ENCODE measurements at places on chromosomes 7 and 10.

- no peak for DNase-seq
Measured at GRCh38 chr10:104254493-104255310, at the start of gene GSTO1. TSS of gene GSTO1 (plus strand) at chr10:104254892. CDS start at chr10:104254929, 37 bp downstream.

GRCh38 chr7:88546808-88547207, 212.7 kb upstream of the ZNF804B start:
- DNase-seq, result no peak

GRCh38 chr10:22992075-22992474, 64.2 kb downstream of the ARMC3 start:
- no peak for DNase-seq

DNA sequence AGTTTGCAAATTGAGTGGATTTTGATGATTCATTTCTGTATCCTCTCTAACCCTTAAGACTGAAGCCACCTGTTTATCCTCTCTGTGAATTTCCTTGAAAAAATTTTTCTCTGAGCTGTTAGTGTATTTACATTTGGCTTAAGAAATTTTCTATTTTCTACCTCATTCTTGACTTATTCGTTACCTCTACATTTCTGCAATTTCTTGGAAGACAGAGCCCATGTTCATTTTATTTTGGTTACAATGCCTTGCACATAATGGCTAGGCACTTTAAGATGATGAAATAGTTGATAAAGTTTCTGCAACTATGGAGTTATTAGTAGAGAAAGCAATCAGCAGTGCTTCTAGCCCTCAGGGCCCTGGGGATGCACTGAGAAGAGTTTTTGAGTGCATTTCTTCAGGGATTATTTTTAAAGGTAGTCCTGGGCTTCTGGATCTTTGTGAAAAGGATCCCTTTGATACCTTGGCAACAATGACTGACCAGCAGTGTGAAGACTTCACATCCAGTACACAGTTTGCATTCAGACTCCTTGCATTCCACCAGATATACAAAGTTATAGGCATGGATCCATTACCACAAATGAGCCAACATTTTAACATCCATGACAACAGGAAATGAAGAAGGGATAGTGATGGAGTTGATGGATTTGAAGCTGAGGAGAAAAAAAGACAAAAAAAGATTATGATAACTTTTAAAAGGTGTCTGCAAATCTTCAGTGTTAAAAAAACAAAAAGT, 68.2 kb downstream of the CH25H start:
- DNase-seq, result no peak

- DNase-seq, result no peak
Measured at GRCh38 chr7:108094933-108095710, 35.0 kb downstream of the LAMB4 start.

DNA sequence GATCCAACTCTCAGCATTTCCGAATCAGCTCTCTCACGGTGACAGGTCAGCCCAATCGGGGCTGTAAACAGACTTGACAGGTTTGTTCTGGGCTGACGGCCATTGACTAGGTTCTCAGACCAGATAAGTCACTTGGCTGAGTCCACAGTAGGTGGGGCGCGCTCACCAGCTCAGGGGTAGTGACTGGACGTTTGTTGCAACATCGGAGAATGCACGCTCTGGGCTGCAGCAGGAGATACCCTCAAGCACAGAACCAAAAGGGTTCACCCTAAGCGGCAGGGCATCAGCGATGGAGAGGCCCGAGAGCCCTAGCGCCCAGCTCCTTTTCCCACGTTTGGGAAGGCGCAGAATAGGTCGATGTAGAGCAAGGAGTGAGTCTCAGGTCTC, 1.8 kb downstream of the KLLN start:
- DNase-seq, result no peak

DNA sequence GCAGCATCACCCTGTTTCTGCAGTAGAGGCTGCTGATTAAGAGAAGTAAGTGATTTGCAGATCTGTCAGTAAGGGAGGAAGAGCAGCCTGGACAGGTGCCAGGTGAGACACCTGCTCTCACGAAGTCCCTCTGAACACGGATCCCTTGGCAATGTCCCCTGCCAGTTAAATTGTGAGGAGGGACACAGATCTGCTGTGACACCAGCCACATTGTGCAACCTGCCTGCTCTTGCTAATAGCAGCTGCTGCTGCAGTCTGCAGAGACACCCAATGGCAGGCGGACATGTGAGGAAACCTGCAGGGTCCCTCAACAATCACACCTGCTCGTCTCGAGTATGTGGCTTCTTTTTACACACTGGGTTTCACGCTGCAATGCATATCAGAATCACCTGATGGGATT, 31.9 kb downstream of the ANXA11 start:
- no peak for DNase-seq

- DNase-seq, result no peak
Measured at GRCh38 chr10:48981310-48981907, 41.8 kb upstream of the LRRC18 start.

DNA sequence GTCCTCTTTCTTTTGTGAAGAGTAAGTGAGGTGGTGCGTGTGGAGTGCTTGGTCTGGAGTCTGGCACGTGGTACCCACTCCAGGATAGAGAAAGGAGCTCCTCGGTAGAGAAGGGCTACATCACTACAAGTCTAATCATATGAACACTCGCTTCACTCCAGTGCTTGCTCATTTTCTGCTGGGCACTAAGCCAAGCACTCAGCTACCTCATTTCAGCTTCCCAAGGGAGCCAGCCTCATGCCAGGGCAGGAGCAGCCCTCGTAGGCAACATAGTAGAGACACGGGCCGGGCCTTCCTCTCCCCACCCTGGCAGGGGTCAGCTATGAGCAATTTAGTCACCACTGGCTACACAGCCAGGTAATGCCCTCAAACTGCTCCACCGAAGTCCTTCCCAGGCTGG, 11.4 kb upstream of the HSPA12A start:
- no peak for DNase-seq

GRCh38 chr10:76085002-76085816, 653.8 kb downstream of the LRMDA start:
- no peak for DNase-seq

GRCh38 chr10:93071177-93071472, 2.6 kb upstream of the CYP26A1 start:
- DNase-seq, result no peak

DNA sequence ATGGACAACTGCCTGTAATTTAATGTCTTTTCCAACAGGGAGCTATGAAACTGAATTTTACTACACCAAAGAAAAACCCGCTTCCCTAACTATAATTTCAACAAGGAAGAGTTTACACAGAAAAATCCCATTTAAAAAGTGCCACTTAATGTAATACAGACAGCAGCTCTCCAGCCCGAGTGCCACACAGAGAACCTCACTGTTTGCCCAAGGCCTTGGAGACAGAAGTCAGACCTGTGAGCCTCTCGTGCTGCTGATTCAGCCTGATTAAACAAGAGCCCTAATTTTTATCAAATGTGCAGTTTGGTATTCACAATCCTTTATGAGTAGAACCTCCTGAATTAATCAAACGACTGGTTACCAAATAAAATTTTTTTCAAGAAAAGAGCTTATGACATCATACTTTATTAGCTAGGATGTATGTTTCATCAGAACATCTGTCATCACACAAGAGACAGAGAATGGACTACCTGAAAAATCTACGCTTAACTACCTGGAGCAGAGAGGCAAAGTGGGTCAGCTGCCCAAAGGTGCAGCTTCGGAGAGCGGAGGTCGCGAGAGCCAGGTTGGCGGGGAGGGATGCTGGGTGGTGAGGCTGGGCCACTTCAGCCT, 543.6 kb downstream of the SDK1 start:
- DNase-seq, result no peak

GRCh38 chr10:127250031-127250430, 53.6 kb upstream of the INSYN2A start:
- no peak for DNase-seq

DNA sequence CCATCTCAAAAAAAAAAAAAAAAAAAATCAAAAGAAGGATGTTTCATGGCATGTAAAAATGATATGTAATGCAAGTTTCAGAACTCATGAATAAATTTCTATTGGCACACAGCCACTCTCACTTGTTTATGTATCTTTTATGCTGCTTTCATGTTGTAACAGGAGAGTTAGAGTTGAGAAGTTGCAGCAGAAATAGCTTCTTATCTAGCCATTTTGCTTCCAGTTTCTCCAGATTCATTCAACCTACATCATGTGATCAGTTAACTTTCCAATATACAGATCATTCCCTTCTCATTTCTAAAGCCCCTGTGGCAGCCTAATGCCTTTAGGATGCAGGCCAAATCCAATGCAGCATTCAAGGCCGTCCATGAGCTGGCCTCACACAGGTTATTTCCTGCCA, 30.4 kb downstream of the ZNF786 start:
- DNase-seq, result no peak

- DNase-seq, result no peak
Measured at GRCh38 chr10:22343731-22344130, 1.6 kb upstream of the SPAG6 start.

- no peak for DNase-seq
Measured at GRCh38 chr7:150660939-150661613, 24.4 kb upstream of the GIMAP2 start.

GRCh38 chr7:85041605-85042216, 145.1 kb downstream of the SEMA3D start:
- no peak for DNase-seq

- DNase-seq, result no peak
Measured at GRCh38 chr7:7761340-7761973, 43.0 kb upstream of the RPA3 start.

DNA sequence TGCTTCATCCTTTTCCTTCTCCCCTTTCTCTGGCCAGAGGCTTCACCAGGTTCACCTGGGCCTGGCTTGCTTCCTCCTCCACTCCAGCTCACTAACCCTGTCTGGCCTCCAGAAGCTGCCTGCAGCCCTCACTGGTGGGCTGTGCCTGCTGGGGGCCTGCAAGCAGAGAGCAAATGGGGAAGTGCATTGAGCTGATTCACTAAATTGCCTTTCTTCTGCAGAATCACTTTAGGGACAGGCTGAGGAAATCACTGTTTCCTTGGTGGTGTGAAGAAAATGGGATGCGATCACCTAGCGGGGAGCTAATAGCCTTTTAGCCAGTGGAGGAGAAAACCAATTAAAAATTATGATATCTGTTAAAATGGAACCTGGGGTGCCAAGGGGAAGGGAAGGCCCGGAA, 3.0 kb downstream of the RET start:
- DNase-seq, result no peak

GRCh38 chr7:4715410-4715776, 33.3 kb downstream of the FOXK1 start:
- DNase-seq, result no peak

DNA sequence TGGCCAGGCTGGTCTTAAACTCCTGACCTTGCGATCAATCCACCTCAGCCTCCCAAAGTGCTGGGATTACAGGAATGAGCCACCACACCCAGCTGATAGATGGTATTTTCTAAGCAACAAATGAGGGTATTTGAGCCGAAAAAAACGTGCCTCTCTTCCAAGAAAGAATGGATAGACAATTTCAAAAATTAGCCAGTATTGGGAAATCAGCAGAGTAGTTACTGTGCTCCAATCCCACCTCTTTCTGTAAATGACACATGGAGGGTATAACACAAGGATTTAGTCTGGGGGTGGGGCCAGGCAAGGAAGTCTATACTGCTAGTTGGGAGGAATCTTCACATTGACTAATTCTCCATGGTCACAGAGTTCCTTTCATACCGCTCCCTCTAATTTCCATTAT, 9.2 kb upstream of the BPGM start:
- no peak for DNase-seq

- DNase-seq, result no peak
Measured at GRCh38 chr7:140212100-140212881, 35.5 kb upstream of the KDM7A start.

GRCh38 chr10:118698421-118698820, 56.3 kb downstream of the CACUL1 start:
- DNase-seq, result peak; percentile 68

DNA sequence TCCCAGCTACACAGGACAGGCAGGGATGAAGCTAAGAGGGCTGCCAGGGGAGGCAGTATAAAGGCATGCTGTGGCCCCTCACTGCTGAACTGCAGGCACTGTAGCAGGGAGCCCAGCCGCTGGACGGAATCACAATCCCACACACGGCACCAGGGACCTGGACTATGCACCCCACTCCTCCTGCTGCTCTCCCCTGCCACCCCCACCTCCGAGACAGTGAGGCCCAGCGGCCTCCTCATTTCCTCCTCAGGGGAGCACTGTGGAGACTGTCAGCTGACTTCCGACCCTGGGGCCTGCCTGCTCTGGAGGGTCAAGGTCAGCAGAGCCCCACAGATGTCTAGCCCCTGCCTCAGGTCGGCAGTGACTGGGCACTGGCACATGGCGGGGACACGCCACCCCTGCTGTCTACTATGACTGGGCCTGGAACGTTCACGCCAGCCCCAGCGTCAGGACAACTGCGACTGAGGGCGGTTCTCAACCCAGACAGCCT, 92.7 kb downstream of the FAM53B start:
- no peak for DNase-seq

GRCh38 chr7:155580367-155580766, 34.0 kb upstream of the CNPY1 start:
- DNase-seq, result no peak

- DNase-seq, result no peak
Measured at GRCh38 chr10:71663311-71663710, 56.3 kb downstream of the C10orf105 start.

DNA sequence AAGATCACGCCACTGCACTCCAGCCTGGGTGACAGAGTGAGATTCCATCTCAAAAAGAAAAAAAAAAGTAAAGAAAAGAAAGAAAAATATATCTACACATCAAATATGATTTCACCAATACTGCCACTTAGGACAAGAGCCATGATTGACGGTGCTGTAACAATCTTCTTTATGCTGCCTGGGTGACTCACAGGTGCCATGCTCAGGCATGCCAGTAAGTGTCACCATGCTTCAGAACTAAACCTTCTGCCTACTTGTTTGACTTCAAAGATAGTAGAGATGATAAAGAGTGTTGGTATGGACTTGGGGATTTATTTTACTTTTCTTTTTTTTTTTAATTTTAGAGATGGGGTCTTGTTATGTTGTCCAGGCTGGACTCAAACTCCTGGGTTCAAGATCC, 33.6 kb upstream of the DNMBP start:
- DNase-seq, result no peak

- no peak for DNase-seq
Measured at GRCh38 chr7:28328822-28329660, 83.3 kb upstream of the CREB5 start.

DNA sequence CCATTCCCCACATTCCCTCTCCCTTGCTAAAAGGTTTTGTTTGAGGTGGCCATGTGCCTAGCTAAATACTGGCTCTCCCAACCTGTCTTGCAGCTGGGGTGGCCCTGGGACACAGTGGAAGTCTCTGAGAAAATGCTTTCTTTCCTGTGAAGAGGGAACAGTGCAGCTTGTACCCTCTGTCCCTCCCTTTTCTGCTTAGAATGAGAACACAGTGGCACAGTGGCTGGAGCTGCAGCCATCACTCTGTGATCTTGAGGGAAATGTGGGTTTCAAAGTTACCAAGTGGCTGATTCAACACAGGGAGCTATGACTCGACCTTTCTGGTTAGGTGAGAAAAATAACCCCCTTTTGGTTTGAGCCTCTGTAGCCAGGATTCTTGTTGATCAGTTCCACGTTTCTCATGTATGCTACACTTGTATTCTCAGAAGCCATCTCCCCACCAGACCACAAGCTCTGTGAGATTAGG, 62.7 kb upstream of the CARD11 start:
- no peak for DNase-seq

Measured in stimulated activated CD8-positive, alpha-beta memory T cell treated with anti-CD3 and anti-CD28 coated beads, Interleukin-4, amount 100 ng/mL, for 4 hours (primary cell).